ENCODE measurements at places on chromosomes 11 and 22. TPM values are rescaled to one million over a fixed set of nuclear protein-coding genes. Genes with fewer than 3 reads are reported as not detected.

Gene EED
- polyA plus RNA-seq: 42.8 TPM

Gene MEI1
- polyA plus RNA-seq: 2.9 TPM

Gene PARVB
- polyA plus RNA-seq: 24.4 TPM

Gene TNNT3
- 8.4 TPM for polyA plus RNA-seq

Gene SPDYC
- not detected for polyA plus RNA-seq

Gene NCAM1
- 94.3 TPM for polyA plus RNA-seq

Gene LMO1
- polyA plus RNA-seq: 0.90 TPM

Gene OR52E8
- polyA plus RNA-seq: not detected

Gene SNX32
- polyA plus RNA-seq: 2.6 TPM

Gene LRRC75B
- 34.7 TPM for polyA plus RNA-seq

DNA sequence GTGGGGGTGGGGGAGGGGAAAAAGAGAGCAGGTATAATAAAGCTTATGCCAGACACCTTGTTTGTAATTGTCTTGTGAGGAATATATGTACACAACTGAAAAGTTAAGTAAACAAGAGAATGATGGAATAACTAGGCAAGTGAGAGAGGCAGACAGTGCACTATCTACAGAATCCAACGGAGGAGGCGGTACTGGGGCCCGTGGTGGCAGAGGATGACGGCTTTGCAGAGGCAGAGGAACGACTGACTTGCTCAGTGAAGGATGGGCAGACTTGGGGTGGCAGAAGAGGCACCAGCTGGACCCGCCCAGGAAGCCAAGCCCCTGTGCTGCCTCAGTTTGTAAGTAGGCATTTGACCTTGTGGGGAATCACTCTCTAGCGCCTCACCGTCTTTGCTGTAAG is 297.6 kb downstream of the ST3GAL4 start:
- no peak for DNase-seq

DNA sequence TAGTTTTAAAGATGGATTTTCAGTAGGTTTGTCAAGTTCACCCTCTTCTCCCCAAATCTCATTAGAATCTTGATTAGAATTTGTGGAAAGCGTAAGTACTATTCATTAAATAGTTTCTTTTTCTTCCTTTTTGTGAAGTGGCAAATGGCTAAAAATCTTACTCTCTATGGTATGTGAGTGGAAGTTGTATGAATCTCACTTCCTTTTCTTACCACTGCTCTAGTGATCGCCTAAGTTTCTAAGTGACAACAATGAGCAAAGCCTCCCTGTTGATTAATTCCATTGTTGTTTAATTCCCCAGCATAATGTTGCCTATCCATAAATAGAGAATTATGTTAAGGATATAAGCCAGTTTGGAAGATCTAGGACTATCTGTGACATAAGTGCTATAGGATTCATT is 82.7 kb downstream of the PGR start:
- DNase-seq: no peak

DNA sequence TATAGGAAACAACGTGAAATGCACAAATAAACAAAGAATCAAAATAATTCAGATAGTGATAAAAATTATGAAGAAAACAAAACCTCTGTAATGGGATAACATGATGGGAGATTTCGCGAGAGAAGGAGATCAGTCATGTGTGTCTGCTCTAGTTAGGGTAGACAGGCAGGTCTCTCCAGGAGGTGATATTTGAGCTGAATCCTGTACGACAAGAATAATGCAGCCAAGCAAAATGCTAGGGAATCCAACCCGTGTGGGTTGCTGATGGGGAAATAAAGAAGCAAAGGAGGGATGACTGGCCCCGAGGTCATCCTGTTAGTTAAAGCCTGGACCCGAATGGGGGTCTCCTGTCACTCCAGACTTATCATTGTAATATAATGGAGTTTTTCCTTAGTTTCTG is 16.0 kb downstream of the MAML2 start:
- DNase-seq: no peak

DNA sequence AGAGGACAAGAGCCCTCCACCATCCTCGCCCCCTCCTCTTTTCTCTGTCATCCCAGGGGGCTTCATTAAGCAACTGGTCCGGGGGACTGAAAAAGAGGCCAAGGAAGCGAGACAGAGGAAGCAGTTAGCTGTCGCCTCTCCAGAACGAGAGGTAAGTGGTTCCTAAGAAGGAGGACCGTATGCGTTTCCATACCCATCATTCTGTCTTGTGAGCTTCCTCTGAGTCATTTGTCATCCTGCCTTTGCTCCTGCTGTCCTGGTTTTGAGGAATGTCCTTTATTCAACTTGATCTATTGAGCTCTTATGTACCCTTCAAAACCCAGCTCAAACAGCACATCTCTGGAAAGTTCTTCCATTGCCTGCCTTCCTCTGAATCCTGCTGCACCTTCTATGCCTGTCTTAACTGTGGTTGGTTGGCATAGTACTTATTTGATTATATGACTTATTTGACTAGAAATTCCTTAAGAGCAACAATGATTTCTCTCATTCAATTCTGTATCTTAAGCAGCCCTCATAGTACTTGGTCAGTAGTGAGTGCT is 21.3 kb downstream of the MYO18B start:
- DNase-seq: no peak

DNA sequence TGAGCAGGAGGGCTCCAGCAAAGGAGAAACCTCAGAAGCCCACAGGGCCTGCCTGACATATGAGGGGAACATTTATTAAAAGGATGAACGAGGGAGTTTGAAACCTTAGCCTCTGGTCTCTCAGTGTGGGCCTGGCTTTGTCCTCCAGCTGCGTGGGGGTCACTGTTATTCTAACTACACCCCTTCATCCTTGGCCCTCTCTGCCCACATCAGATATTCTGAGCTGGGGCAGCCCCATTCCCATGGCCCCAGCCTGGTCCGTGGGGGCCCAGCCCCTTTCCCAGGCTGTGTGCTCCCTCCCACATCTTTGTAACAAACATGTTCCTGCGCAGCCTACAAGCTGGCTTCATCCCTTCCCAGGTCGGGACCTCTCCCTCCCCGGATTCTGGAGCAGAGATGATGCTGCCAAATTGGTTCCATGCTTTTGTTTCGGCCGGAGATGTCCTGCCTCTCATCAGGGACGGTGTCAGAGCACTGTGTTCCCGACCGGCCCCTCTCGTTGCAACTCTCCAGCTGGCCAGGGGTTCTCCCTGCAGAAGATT is 4.0 kb downstream of the FXYD6 start:
- DNase-seq: no peak

- no peak for DNase-seq
These were observed 881.3 kb downstream of the KCNA4 start for GRCh38 chr11:29135504-29135903.

GRCh38 chr11:67583247-67584204 is at the start of gene GSTP1:
GSTP1 (plus strand) TSS chr11:67583812; CDS start chr11:67583844, 32 bp downstream.
- DNase-seq: peak; percentile 76

- no peak for DNase-seq
These were observed 19.4 kb downstream of the EHF start for GRCh38 chr11:34640050-34640923.

- DNase-seq: no peak
These were observed 1.8 kb upstream of the OR10A5 start for GRCh38 chr11:6843670-6844069.

DNA sequence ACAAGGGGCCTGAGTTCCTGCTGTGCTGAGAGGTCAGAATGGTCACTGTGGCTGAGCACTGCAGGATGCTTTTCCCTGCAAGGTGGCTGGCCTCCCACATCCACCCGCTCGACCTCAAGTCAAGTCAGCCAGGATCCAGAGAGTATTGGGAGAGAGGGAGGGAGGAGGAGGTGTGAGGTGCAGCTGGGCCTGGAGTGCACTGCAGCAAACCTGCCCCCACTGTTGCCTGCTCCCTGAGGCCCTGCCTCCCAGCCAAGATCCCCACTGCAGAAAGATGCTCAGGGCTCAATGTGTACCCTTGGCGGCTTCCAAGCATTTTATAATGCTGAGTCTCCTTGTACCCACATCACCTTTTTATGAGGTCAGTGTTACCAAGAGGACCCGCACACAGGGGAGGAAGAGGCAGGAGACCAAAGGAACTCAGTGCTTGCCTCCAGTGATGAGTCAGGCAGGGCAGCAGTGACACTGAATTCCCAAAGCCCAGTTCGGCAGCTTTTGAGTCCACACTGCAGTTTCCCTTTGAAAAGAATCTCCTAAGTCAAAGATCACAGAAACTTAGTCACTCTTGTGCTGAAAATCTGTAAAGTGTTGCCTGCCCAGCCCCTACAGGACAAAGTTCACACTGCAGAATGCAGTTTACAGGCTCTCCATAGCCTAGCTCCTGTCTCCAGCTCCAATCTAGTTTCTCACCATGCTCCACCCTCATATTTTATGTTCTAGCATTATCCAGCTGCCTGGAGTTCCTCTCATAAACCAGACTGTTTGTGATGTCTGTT is 3.1 kb downstream of the ENDOD1 start:
- no peak for DNase-seq

GRCh38 chr11:78039391-78039918 is 16.4 kb upstream of the KCTD14 start:
- no peak for DNase-seq

- no peak for DNase-seq
These were observed 135.1 kb downstream of the UVRAG start for GRCh38 chr11:75950141-75950540.

- no peak for DNase-seq
These were observed 9.1 kb downstream of the LINC01488 start for GRCh38 chr11:69490516-69490915.

DNA sequence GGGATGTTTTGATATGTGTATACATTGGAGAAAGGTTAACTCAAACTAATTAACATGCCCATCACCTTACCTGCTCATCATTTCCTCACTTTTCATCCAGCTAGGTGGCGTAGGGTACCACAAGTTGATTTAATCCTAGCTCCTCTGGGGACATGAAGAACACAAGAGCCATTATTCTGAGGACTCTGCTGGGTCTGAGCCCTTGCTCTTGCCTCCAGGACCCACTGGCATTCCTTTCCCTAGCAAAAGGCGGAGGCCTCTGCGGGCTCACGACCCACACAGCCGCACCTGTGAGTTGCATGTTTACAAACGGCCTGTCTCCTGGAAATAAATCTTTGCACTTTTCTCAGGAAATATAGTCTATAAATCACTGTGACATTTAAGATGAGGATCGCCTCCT is 871.9 kb downstream of the TBC1D22A start:
- peak; percentile 27 for DNase-seq

GRCh38 chr11:64144587-64145472 is 21.1 kb downstream of the MACROD1 start:
- DNase-seq: no peak

- no peak for DNase-seq
These were observed 8.8 kb upstream of the WNT11 start for GRCh38 chr11:76214968-76215548.

GRCh38 chr11:11731311-11732083 is 109.7 kb upstream of the GALNT18 start:
- DNase-seq: no peak

GRCh38 chr22:20257212-20258020 is 10.7 kb downstream of the RTN4R start:
- no peak for DNase-seq

DNA sequence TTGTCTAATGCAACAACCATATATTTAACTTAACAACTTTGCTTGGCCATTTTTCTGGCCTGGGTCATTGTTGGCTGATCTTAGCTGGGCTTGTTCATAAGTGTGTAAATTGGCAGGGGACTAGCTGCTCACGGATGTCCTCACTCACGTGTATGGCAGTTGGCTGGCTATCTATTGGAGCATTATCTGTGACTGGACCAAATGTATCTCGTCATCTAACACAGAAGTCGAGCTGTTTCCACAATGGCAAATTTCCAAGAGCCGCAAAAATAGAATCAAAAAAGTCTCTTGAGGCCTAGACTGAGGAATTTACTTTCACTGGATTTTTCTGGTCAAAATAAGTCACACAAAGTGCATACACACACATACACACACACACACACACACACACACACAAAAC is 893.3 kb downstream of the FAM181B start:
- no peak for DNase-seq

- DNase-seq: no peak
These were observed 267.9 kb upstream of the SESN3 start for GRCh38 chr11:95498722-95499425.

- DNase-seq: no peak
These were observed 4.4 kb downstream of the MTMR2 start for GRCh38 chr11:95919514-95919913.

- no peak for DNase-seq
These were observed 13.8 kb downstream of the SDHD start for GRCh38 chr11:112100462-112100861.

DNA sequence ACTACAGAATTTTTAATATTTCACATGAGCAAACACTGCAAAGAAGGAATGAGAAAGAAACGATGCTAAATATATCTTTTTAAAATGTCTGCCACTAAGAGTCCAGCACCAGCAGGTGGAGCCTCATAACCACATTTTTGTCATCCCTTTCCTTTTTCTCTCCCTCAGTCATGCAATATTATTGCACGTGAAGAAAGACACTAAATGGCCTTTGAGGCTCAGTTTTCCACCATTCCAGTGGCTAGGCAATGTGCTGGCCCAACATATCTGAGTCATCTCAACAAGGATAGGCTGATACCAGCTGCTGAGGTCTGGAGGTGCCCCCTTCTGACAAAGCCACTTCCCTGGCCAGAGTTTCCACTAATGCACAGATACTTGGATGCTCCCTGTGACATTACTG is 1.8 kb downstream of the ALKBH8 start:
- peak; percentile 25 for DNase-seq

- no peak for DNase-seq
These were observed 98.8 kb upstream of the CD82 start for GRCh38 chr11:44466531-44467205.

DNA sequence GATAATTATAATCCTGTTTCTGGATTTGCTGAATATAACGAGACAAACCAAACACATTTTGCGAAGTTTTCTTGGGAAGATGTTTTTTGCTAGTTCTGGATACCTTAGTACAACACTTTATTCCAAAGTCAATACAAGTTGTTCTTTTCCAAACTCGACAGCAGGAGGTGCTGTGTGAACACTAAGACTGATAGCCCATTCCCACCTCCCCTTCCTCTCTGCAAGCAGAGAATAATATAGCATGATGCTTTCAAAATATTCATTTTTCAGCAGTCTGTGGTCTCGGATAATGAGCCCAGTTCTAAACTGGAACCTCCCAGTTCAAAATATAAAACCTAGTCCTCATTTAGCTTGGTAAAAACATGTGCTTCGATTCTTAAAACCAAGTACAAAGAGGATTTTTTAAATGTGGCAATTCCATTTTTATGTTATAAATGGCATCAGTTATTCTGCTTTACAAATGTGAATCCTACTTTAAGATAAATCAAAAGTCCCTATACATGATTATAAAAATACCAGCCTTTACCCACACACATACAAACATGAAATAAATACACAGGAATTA is 129.1 kb downstream of the DCDC1 start:
- peak; percentile 8 for DNase-seq

DNA sequence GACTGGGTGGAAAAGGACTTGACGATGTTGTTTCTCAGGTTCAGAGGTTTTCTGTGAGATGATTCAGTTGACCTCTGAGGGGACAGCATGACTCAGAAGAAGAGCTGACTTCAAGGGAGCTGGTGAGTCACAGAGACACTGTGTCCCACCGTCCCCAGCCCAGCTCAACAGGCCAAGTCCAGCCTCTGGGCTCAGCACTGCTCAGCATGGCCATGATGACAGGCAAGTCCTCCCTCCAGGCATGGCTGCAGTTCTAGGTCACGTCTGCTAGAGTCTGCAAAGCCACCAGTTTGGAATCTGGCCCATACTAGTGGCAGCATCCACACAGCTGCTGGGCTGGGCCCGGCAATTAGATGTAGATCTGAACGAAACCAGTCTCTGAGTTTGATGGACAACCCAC is 12.9 kb downstream of the TRIM29 start:
- no peak for DNase-seq
